ENCODE measurements at places on chromosomes 7 and 10.

DNA sequence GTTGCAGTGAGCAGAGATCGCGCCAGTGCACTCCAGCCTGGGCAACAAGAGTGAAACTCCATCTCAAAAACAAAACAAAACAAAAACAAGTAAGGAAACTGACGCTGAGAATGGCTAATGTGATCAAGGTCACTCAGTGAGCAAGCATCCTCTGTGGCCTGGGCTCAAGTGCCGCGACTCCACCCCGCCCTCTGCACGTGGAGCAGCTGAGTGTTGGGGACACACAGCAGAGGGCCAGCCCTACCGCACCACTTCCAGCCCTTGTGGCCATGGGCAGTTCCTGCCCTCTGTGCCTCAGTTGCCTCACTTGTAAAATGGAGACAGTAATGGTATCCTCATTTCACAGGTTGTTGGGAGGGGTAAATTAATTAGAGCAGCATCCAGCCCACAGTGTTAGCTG is 21.0 kb upstream of the OPALIN start:
- no peak for DNase-seq

DNA sequence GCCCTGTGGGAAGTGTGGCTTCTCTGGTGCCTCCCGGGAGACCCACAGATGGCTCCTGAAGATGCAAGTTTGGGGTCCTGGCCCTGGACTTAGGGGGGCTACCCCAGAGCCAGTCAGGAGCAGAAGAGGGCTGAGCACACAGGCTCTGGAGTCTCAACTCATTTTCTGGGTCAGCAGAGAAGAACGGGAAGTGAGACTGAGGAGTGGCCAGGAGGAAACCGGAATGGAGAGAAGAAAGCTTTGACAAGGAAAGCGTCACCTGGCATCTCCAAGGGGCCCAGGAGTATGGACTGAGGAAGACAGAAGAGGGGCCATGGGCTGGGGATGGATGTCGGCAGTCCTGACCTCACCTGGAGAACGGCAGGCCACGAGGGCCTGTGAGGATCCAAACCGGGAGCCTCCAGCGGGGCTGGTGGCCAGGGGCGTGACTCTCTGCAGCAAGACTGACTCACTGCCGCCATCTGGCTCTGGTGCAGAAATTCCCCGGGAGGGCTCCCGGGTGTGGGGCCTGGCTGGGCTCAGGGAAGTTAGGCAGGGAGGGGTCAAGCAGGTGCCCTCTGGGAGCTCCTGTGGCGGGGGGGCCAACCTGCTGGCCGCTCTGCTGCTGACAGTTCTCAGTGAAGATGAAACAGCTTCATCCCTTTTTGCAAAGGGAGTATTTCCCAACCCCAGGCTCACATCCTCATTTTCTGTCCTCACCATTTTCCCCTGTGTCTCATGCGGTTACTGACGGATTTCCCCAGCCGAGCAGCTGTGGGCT is 23.6 kb downstream of the DAGLB start:
- no peak for DNase-seq

DNA sequence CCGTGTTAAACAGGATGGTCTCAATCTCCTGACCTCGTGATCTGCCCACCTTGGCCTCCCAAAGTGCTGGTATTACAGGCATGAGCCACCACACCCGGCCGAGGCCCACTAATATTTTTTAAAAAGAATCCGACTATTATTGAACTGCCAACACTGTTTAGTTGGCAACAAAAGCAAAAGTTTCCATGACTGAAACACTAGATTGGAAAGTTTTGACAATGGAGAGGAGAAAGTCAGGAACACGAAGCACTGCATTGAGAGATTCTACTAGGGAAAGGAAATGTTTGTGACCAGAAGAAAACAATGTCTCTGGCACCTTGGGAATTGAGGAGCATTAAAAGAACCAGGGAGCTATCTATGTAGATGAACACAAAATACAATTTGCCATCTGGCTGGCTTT is 13.7 kb upstream of the PPP1R9A start:
- DNase-seq: no peak

GRCh38 chr7:28378574-28379149 is 33.7 kb upstream of the CREB5 start:
- no peak for DNase-seq

GRCh38 chr7:30840141-30841024 is 69.2 kb downstream of the MINDY4 start:
- no peak for DNase-seq

- no peak for DNase-seq
Observed at GRCh38 chr10:26840938-26841732, 19.6 kb downstream of the ABI1 start.

GRCh38 chr7:74494076-74494548 is 40.4 kb downstream of the GTF2IRD1 start:
- no peak for DNase-seq

GRCh38 chr7:43864126-43864525 is 5.2 kb downstream of the MRPS24 start:
- no peak for DNase-seq

DNA sequence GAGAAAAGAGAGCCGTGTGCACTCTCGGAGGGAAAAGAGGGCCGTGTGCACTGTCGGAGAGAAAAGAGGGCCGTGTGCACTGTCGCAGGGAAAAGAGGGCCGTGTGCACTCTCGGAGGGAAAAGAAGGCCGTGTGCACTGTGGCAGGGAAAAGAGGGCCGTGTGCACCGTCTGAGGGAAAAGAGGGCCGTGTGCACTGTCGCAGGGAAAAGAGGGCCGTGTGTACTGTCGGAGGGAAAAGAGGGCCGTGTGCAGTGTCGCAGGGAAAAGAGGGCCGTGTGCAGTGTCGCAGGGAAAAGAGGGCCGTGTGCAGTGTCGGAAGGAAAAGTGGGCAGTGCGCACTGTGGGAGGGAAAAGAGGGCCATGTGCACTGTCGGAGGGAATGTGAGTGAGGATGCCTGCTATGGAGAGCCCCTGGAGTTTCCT is 188.7 kb downstream of the DNAJB6 start:
- DNase-seq: no peak

GRCh38 chr7:139825666-139826290 is 3.3 kb upstream of the TBXAS1 start:
- no peak for DNase-seq

DNA sequence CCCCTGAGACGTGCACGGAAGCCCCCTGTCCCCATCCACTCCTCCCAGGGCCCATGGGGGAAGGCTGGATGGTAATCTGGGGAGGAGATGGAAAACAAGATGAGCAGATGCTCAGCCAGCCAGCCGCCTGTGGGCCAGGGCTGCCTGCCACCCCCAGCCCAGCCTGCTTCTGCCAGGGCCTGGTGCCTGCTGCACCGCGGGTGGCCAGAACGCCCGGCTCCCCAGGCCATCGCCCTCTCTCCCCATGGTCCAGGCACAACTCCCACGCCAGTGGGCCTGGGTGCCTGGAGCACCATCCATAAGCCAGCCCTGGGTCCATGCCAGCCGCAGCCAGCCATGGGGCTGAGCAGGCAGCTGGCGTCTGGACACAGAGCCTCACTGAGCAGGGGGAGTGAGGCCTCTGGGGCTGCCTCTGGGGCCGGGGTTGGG is 57.2 kb upstream of the ELN start:
- DNase-seq: no peak

DNA sequence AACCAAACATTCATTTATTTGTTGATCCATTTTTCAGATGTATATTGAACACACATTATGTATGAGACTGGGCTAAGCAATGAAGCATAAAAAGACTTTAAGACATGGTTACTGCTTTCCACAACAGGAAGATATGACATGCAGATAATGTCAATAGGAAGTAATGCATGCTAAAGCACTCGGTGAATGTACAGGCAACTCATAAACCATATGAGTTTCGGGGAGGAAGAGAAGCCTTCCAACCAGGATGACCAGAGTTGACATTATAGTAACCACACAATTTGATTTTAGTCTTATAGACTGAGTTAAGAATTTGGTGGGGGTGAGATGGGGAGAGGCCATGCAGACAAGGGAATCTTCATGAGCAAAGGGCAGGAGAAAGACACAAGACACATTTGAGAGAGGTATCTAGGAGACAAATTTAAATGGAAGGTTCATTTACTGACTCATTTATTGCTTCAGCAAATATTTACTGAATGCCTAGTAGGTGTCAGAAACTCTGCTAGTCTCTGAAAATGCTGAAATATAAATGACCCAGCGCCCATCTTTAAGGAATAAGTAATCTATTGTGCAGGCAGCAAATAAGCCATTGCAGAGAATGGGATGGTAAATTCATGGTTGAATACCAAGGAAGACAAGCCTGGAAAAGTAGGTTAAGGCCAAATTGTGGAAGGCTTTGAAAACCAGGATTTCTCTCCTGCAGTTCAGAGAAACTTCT is 19.0 kb upstream of the SLK start:
- DNase-seq: no peak

- DNase-seq: no peak
Observed at GRCh38 chr10:96840841-96841518, 8.9 kb downstream of the LCOR start.

DNA sequence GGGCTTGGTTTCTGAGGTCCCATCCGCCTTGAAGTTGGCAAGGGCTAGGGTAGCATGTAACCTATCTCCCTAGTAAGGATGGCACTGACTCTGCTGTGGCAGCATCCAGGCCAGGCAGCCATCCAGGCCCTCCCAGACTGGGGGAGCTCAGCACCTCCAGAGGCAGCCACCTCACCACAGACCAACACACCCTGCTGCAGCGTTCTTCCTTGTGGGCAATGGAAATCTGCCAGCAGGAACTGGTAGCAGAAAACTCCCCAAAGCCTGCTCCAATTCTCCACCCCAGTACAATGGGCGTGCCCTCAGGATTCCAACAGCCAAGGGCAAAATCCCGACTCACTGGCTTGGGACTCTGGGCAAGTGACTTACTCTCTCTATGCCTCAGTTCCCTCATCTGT is 27.5 kb downstream of the DLG5 start:
- DNase-seq: peak; percentile 45

DNA sequence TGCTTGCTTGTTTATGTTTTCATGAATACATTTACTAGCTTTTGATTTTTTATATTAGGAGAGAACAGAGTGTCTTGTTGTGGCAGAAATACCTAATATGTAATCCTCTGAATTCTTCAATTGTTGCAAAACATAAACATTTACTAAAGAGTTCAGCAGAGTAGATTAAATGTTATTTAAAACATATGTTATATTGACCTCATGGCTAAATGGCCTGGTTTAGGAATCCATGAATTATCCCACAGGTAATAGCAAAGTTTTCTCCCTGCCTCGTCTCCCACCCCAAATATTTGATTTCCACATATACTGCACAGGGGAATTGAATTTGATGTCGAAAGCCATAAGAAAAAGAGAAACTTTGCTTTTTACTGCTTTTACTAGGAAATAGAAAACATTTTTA is 111.8 kb downstream of the ADK start:
- DNase-seq: no peak

DNA sequence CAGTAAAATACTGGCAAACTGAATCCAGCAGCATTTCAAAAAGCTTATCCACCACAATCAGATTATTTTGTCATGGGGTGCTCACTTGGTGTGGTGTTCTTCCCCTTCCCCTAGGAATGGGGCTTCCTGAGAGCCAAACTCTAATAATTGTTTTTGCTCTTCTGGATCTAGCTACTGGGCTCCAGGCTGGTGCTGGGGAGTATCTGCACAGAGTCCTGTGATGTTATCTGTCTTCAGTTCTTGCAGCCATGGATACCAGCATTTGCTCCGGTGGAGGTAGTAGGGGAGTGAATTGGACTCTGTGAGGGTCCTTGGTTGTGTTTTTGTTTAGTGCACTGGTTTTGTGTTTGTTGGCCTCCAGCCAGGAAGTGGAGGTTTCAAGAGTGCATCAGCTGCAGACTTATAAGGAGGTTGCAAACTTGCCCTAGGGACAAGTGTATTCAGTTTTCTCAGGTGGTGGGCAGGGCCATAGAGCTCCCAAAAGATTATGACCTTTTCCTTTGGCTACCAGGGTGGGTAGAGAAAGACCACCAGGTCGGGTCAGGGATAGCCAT is 308.5 kb upstream of the MAGI2 start:
- DNase-seq: no peak

DNA sequence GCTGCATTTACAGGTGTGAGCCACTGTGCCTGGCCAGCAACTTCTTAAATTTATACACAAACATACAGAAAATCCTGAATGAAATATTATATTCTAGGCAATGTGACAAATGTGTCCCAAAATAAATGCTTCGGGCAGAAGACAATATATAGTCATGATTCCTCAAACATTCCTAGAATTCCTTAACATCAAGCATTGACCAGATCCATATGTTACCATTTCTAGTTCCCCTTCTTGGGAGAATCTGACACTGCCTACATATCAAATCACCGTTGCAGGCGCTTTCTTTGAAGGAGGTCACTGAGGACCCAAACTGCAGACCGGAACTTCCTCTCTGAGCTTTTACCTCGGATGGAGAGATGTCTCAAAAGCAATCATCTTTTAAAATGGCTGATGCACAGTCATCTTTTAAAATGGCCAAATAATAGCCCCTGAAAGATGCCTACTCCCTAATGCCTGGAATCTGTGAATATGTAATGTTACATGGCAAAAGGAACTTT is 323.5 kb downstream of the PHF14 start:
- DNase-seq: no peak

DNA sequence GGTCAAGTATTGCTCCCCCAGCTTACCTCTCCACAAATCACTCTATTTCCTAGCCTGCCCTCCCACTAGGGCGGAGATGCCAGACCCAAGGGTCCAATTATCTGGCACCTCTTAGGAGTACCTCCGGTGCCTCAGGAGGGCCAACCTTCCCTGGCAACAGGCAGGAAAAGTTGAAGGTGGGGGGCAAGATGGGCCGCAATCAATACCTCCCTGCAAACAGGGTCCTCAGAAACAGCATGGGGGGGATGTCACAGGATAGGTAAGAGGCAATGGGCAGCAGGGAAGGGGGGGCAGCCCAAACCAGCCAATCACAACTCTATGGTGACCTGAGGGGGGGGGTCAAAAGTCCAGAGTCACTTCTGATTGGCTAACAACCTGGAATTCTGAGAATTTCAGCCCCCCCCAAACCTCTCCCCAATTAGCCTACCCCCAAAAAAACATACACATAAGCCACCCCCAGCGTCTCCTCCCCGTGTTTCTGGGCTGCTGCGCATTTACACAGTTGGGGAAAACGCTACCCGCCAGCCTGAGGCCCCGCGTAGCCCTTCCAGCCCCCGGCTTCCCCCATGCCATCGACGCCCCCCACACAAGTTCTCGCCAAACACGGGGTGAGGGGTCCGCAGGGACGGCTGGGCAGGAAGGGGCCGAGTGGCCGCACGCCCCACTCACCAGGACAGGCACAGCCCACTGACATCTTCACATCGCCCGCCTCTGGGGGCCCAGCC is 589 bp downstream of the LDB1 start:
- DNase-seq: peak; percentile 46

GRCh38 chr10:101693978-101694673 is 844 bp downstream of the FBXW4 start:
- no peak for DNase-seq

- DNase-seq: no peak
Observed at GRCh38 chr7:50827281-50827680, 44.6 kb upstream of the GRB10 start.

DNA sequence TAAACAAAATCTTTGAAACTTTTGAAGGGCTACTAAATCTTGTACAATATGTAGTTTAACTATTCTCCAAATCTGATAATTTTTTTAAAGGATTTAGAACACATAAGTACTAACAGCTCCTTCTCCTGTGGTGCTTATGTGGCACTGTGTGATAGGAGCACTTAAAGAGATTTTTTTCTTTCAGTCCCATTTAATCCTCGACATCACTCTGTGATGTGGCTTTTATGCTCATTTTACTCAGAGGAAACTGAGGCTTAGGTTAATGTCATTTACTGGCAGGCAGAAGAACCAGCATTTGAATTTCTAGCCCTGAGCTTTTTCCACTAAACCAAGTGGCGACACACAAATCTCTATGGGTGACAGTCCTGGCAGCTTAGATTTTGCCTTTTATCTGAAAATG is 92.4 kb downstream of the SAMD9 start:
- no peak for DNase-seq

GRCh38 chr10:80598084-80598798 is 60.5 kb downstream of the SH2D4B start:
- DNase-seq: no peak

Measured in HS-27A (cell line).